ENCODE measurements at places on chromosomes 13 and 19.

- no peak for DNase-seq
Observed at GRCh38 chr19:7373862-7374261, 25.1 kb downstream of the ARHGEF18 start.

GRCh38 chr13:87128036-87128435, 543.1 kb upstream of the SLITRK5 start:
- DNase-seq = no peak

DNA sequence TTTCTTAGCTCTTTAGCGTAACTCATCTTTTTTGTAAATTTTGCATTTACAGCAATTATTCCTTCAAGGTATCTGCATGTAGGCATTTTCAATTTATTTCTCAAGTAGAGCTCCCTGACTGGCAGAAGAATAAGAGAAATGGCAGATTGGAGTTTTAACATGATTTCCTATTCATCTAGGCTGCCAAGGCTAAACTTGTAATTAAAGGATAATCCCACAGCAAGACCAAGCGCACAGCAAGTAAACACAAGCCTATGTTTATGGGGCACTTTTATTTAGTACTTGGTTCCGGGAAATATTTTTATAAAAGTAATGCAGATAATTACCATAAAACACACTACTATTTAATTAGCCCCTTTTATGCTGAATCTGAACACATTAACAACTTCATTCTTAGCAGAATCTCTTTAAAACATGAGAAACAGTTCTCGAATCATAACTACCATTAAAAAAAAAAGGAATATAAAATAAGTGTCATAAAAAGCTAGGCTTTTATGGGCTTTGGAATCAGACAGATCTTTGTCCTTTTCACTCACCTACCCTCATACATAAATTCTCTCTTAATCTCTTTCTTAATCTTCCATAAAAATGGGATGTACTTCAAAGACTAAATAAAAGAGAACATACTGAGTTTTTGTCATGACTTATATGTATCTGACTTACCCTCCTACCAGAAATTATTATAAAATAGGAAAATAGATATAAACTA, 961.6 kb upstream of the MIR17HG start:
- DNase-seq = no peak

DNA sequence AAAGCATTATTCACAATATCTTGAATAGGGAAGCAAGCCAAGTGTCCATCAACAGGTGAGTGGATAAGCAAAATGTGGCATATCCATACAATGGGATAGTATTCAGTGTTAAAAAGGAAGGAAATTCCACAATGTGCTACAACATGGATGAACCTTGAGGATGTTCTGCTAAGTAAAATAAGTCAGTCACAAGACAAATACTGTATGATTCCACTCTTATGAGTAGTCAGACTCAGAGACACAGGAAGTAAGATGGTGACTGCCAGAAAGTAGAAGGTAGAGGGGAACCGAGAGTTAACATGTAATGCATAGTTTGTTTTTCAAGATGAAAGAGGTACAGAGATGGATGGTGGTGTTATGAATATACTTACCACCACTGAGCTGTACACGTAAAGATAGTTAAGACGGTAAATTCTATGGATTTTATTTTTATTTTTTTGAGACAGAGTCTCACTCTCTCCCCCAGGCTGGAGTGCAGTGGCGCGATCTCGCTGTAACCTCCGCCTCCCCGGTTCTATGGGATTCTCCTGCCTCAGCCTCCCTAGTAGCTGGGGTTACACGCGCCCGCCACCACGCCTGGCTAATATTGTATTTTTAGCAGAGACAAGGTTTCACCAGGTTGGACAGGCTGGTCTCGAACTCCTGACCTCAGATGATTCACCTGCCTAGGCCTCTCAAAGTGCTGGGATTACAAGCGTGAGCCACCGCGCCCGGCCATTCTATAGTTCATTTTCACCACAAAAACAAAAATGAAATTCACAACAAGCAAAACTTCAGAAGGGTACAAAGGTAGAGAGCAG, 1.0 kb upstream of the CHAMP1 start:
- DNase-seq = peak; percentile 37

DNA sequence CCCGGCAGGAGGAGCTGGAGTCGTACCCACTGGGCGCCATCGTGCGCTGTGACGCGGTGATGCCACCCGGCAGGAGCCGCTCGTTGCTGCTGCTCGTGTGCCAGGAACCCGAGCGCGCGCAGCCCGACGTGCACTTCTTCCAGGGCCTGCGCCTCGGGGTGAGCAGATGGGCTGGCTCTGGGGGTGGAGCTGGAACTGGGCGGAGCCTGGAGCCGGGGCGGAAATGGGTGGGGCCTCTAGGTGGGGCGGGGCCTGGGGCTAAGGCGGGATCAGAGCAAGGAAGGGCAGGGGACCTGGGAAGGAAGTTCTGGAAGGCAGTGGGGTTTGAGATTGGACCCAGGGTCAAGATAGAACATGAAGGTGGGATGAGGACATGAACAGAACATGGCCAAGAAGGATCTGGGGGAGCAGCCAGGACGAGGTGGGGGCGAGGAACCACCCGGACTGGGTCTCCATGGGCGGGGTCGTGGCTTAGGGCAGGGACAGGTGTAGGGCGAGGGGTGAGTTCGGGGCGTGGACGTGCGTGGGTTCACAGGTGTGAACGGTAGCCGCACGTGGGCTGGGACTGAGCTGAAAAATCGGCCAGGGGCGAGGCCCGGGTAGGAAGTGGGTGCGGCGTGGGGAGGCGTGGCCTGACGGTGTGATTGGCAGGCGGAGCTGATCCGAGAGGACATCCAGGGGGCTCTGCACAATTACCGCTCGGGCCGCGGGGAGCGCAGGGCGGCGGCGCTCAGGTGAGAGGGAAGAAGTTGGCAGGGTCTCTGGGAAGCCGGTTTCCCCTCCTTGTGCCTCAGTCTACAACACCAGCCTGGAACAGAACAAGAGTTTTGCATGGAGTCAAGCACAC, 4.7 kb downstream of the EPS8L1 start:
- DNase-seq = peak; percentile 61

- no peak for DNase-seq
Observed at GRCh38 chr19:45577111-45577905, 7.3 kb downstream of the OPA3 start.

GRCh38 chr13:99987154-99988019, 5.8 kb downstream of the ZIC2 start:
- DNase-seq = no peak

DNA sequence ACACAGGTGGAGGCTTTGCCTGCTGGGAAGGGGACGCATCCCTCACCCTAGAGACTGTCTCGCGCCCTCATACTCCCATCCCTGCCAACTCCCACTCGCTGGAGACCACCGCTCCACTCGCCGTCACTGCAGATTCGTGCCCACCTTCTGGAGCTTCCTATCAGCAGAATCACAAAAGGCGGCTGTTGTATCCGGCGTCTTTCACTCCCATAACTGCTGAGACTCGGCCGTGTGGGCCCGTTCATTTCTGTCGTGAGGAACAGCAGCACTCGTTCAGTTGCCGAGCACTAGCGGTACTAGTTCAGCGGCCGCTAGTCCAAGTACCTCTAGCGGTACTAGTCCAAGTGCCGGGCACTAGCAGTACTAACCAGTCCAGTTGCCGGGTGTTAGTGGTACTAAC, 124.6 kb upstream of the MCF2L start:
- DNase-seq = no peak

DNA sequence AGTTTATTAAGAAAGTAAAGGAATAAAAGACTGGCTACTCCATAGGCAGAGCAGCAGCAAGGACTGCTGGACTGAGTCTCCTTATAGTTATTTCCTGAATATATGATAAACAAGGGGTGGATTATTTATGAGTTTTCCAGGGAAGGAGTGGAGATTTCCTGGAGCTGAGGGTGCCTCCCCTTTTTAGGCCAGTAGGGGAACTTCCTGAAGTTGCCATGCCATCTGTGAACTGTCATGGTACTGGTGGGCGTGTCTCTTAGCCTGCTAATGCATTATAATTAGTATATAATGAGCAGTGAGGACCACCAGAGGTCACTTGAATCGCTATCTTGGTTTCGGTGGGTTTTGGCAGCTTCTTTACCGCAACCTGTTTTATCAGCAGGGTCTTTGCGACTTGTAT, 13.5 kb downstream of the ZSCAN5A start:
- no peak for DNase-seq

- no peak for DNase-seq
Observed at GRCh38 chr13:48603375-48603774, 50.4 kb upstream of the CYSLTR2 start.

Measured in activated naive CD4-positive, alpha-beta T cell treated with anti-CD3 and anti-CD28 coated beads, Interleukin-2, amount 50 U/mL, for 16 hours (primary cell).